ENCODE measurements at places on chromosomes 6 and 20.

GRCh38 chr6:35583893-35584688, 71.4 kb upstream of the TULP1 start:
- peak; percentile 74 for DNase-seq

GRCh38 chr20:20070871-20071726, 18.8 kb downstream of the CFAP61 start:
- no peak for DNase-seq

DNA sequence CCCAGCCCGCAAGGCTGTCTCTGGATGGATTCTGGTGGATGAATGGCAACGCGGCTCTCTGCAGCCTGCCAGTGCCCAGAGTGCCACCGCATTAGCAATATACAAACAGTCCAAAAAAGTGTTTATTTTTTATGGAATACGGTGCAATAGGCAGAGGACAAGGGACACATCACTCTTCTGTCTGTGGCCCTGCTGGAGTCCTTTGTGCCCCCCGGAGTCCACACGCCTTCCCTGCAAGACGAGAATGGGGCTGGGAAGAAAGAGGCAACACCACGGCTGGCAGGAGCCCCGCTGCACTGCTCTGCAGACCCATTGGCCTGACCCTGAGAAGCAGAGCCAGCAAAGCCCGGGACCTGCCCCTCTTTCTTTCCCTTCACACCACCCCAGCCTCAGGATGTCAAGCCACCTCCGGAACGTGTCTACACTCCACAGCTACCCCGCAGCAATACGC, 196.3 kb downstream of the SYNDIG1 start:
- DNase-seq: no peak

DNA sequence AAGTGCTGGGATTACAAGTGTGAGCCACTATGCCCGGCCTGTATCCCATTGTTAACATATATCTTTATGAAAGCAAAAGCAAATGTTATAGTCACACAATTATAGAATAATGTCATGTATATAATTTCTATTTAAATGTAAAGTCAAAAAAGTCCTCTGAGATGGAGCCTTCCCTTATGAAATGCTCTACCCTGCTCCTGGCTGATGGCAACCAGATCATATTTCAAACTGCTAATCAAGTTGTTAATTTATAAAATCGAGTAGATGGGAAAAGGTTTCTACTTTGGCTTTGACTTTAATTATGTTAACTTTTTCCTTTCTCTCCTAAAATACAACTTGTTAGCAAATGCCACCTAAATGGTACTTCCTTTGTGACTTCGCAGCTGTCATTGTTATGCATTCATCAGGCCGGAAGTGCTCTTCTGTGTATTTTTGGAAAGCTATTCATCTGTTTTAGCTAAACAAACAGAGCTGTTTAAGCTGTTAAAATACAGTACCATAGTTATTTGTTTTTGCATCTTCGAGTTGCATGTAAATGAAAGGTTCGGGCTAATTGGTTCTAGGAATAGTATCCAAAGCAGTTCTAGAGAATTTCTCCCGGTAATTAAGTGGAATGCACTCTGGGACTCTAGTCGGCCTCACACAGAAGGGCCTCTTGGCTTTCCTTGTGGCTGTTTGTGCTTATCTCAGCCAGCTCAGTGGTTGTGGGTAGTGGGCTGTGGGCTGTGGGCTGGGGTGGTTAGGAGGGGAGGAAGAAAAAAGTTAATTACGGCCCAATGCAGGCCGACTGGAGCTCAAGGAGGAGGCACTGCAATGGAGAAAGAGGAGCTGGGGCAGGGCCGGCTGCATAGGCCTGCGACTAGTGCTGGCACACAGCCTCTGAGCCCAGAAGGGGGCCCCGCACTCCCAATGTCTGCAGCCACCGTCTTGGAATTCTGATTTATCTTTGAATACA, 34.8 kb downstream of the SLC35D3 start:
- no peak for DNase-seq

GRCh38 chr6:147774856-147775255, 266.4 kb downstream of the SAMD5 start:
- DNase-seq: no peak

GRCh38 chr6:86477500-86478148, 459.7 kb upstream of the HTR1E start:
- DNase-seq: no peak

GRCh38 chr6:30726506-30727413, 6.6 kb downstream of the TUBB start:
- DNase-seq: no peak

- no peak for DNase-seq
Measured at GRCh38 chr6:166162599-166163342, 4.9 kb downstream of the TBXT start.

DNA sequence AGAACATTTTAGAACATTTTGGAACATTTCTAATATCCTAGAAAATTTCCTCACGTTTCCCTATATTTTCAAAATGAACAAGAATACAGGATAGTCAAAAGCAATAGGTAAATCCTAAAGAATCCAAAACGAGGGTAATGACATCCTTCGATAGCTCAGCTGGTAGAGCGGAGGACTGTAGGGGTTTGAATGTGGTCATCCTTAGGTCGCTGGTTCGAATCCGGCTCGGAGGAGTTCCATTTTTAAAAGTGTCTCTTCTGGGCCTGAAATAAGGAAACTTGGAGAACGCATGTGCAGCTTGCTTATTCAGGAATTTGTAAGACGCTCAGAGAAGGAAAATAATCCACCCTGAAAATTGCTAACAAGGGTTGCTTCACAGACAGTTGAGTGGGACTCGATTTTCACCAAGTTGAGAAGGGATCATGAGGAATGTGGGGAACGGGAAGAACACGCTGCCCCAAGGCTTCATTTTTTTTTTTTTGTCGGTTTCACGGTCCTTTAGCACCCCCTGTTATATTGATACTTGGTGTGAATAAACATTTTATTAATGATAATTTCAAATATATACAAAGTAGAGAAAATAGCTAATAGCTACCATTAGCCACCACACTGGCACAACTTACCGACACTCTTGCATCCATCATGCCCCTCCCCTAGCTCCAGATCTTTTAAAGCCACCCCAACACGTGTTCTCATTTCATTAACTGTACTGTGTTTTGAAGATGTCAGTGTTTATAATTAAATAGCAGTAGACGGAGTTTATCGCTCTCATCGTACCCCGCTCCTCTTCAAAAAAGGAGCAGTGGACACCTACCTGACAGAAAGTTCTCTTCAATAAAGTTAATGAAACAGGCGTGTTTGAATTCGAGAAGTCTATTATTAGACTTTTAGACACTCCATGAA, 1.8 kb upstream of the ABT1 start:
- DNase-seq: peak; percentile 87

DNA sequence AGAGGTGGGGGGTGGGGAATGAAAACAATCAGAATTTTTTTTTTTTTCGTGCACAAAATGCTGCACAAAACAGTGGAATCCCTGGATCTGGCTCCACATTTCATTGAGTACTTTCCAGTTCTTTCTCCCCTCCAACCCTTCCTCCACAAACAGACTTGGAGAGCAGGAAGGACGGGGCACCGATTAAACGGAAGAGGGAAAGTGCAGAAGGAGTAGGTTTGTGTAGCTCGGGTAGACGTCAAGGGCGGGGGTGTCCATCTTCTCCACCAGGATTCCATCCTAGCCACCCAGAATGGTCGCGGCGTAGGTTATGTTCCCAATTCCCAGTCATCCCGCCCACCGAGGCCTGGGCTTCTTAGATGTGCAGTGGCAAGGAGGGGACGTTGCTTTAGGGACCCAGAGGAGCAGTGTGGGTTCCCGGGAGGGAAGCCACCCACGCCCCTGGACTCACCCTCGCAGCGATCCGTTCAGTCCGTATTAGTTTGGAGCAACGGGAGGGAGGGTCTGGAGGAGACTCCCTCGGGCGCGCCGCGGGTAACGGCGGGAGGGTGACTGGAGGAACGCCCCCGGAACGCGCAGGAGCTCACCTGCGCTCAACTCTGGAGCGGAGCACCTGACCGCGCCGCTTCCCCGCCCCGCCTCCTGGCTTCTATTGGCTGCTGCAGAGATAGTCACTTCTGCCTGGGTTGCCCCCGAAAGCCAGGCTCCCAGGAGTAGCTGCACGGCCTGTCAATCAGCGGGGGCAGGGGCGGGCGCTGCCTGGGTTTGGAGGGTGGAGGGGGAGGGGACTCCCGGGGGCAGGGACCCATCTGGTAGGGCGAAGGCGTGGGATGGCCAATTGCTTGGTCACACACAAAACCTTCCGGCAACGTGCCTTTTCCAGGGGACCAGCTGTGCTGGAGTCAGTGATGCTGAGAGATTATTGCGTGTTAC, at the start of gene ENPP5:
Gene ENPP5 (minus strand): TSS at position 624 of the 933 bp plus-strand sequence. CDS start 2,718 bp downstream, outside the sequence.
- peak; percentile 46 for DNase-seq

- DNase-seq: no peak
Measured at GRCh38 chr20:59945731-59946130, 5.5 kb downstream of the FAM217B start.

- no peak for DNase-seq
Measured at GRCh38 chr20:17854307-17854903, 114.2 kb downstream of the SNX5 start.

DNA sequence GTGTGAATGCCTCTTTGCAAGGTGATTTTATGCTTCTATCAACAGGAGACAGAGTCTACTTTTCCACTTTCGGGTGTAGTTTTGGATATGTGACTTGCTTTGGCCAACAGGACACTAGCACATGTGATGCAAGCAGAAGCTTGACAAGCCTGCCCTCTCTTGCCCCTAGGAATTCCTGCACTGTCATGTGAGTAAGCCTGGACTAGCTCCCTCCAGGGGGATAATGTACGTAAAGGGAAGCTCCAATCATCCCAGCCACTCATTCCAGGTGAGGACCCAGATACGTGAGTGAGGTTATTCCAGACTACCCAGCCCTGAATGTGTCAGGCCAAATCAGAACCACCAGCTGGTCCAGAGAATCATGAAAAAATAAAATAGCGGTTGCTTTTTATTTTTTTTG, 33.3 kb downstream of the BEND3 start:
- no peak for DNase-seq

GRCh38 chr6:30195951-30196350, 17.3 kb downstream of the TRIM26 start:
- no peak for DNase-seq

DNA sequence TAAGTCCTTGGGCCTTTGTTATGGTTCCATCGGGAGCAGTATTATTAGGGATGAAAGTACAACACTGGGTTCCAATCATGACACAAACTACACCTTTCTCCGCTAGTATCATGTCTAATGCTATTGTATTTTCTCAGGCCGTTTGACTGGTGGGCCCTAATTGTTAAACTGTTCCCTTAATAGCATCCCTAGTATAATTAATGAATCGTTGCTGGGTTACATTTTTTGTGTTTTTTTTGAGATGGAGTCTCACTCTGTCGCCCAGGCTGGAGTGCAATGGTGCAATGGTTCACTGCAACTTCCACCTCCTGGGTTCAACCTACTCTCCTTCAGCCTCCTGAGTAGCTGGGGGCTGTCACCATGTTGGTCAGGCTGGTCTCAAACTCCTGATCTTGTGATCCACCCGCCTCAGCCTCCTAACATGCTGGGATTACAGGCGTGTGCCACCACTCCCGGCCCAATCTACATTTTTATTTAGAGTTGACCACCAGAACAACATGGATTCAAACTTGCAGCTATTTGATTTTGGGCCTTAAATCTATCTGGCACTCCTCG, 4.1 kb upstream of the ZNFX1 start:
- DNase-seq: no peak

GRCh38 chr6:30329331-30329730, 2.6 kb downstream of the TRIM39 start:
- DNase-seq: no peak

DNA sequence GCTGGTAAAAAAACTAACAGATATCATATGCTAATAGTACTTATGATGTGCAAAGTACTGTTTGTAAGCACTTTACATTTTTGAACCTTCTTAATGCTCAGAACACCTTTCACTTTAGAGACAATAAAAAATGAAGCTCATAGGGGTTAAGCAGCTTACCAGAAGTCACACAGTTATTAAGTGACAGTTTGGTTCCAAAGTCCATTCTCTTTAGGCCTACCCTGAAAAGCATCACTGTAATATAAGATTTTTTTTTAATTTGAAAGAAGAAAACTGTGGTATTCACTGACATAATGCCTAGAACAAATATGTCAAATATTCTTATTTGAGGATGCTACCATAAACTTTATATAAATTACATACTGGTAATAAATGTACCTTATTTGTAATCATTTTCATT, 127.6 kb upstream of the RUNX2 start:
- DNase-seq: no peak

GRCh38 chr6:143234734-143235133, 174.0 kb downstream of the AIG1 start:
- DNase-seq: no peak

GRCh38 chr6:85127696-85128243, 322.1 kb upstream of the NT5E start:
- DNase-seq: no peak

DNA sequence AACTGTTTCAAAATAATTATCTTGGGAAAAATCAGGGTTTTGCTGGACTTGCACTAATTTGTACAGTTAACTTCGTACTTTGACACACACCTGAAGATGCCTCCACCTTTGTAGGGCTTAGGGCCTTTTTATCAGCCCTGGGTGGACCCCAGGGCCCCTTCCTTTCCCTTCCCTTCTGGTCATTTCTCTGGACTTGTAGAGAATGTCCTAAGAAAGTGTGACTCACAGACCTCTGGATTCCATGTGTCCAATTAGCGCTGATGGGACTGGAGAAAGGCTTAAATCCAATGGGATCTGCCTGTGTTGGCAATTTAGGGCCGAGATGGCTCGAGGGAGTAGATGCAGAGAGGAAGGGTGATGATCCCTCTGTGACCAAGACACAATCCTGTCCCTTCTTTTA, 9.3 kb downstream of the TRIM15 start:
- DNase-seq: no peak

- DNase-seq: no peak
Measured at GRCh38 chr20:62935204-62935967, 2.6 kb upstream of the GID8 start.

DNA sequence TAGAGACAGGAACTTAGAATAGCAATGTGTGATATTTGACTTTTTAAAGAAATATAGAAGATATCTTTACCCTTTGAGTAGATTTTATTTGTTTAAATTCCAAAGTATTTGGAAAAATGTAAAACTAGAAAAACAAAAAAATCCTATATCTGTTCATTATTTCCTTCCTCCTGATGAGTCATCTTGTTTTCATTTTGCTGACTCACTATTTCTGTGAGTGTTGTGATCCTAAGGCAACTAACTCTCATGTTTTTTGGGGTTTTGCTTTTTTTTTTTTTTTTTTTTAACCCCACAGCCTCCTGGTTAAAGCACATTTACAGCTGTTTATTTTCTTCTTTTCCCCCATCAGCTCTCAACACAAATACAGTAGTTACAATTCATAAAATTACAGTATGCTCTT, 37.8 kb upstream of the THEMIS start:
- DNase-seq: peak; percentile 56

- no peak for DNase-seq
Measured at GRCh38 chr20:33014336-33015113, 7.0 kb downstream of the BPIFB2 start.
